ENCODE measurements at places on chromosomes 2 and 18.

DNA sequence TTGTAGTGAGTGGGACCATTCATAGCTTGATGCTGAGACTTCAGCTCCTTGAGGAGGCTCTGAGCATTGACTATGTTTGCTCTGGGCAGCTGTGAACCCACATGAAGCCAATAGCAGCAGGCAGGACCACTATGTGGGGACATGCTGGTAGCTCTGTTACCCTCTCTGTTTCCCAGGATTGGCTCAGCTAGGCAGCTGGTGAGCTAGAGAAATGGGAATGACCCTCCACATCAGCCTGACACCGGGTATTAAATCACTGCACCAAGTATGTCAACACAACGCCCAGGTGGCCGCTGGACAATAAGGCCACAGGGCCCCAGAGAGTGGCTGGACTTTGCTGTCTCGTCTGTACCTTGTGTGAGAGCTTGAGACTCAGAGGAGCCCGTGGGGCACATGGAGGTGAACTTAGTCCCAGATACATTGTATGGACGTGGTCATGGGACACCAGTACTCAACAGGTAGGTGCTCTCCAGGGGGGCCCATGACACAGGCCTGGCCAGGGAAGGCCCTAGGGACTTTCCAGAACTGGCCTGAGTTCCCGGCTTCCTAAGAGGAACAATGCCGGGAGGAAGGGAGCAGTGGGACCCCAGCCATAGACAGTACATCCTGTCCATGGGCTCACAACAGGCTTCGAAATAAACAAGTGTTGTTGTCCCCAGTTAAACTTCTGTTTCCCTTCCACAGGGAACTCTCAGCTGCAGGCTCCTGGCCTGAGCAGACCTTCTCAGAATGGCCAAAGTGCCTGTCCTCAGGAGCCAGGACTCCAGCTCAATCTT is 35.2 kb downstream of the HS1BP3 start:
- DNase-seq = no peak

GRCh38 chr2:177422271-177422670 is 29.7 kb downstream of the AGPS start:
- no peak for DNase-seq

DNA sequence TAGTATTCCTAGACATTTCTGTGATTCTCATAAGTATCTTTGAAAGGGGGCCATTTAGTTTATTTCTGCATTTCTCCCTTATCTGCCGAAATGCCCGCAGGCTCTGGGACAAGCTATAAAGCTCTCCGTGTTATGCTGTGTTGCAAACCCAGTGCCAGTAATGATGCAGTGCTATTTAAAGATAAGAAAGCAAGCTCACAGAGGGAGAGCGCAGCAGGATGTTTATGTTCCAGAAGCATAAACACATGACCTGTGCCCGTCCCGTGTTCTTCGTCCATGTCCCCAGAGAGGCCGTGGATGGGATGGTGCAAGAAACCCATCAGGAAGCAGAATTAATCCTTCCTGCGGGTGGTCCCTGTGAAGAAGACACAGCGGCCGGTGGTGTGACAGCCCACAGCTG is 99.4 kb downstream of the NEDD4L start:
- no peak for DNase-seq

DNA sequence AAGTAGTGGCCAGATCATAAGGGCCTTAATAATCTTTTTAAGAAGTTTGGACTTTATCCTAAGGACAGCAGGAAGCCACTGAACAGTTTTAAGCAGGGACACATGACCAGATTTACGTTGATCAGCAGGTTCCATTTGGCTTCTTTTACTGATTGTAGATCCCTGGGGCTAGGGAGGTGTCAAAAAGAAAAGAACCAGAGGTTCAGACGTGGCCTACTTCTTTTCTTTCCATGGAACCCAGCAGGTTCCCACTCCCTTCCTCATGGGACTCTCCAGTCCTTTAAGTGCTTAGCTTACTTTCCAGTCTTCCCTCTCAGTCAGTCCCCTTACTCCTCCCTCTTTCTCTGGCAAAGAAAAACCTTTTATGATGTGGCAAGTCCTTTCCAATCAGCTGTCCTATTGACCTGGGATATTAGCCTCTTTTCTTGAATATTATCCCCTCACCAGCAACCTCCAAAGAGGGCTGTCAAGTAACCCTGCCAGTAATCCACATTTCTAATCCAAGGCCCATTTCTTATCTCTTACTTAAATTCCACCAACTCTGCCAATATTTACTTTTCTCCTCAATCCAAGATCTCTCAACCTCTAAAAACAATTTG is 33.5 kb downstream of the NHEJ1 start:
- no peak for DNase-seq

GRCh38 chr2:200263279-200263678 is 43.2 kb upstream of the SPATS2L start:
- no peak for DNase-seq

DNA sequence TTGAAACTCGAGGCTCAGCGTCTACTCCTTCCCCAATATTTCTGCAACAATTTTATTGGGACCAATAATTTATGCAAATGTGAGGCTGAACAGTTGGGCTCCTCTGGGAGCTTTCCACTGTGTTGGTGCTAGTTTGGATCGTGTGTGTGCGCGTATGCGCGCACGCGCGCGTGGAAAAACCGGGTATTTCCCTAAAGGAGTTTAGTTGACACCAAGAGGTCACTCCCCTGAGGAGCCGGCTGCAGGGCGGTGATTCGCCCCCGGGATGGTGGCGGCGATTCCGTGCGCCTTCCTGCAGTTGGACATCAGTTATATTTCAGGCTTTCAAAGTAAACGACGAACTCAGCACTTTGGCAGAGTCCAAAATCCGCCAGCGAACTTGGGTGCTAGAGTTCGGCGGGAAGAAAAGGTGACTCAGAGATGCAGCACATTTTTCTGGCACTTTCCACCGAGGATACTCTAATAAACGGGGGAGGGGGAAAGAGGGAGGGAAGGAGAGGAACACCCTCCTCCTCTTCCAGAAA is 186.5 kb upstream of the FANCL start:
- no peak for DNase-seq

DNA sequence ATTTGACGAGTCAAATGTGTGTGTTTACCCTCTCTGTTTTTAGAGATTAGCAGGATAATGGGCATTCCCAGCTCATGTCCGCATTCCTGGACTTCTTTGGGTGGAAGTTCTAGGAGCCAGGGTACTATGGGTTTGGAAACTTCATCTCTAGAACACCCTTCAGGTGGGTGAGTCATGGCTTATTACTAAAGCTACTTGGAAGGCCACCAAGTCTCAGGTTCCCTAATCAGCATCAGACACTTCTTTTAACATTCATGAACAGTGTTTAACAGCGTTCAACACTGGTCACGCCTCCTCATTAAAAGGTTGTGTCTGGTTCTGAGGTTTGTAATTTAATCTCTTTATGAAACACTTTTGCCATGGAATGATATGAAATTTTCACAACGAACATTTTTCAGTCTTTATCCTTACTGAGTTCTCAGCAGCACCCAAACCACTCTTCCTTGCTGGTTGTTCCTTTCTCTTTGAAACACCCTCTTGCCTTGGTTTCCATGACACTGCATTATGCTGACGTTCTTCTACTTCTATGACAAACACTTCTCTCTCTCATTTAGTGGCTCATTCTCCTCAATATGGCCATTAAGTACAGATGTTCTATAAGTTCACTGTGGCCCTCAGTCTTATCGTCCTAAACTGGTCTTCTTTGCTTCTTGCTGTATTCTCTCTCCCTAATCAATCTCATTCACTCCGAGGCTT is 49.3 kb downstream of the MMADHC start:
- no peak for DNase-seq

GRCh38 chr2:223058952-223059716 is 7.1 kb downstream of the KCNE4 start:
- DNase-seq = no peak

GRCh38 chr18:40464032-40464431 is 1491.0 kb upstream of the PIK3C3 start:
- no peak for DNase-seq

- DNase-seq = no peak
Observed at GRCh38 chr2:213733893-213734292, 449.6 kb downstream of the SPAG16 start.

GRCh38 chr18:23560186-23560585 is 26.1 kb downstream of the NPC1 start:
- no peak for DNase-seq

All from cortex of kidney (tissue), 1 donor.